Activated T-helper 9 cell treated with anti-CD3 and anti-CD28 coated beads, Interleukin-2, amount 50 U/mL, for 16 hours (primary cell): ENCODE measurements at places on chromosomes 2 and 18.

DNA sequence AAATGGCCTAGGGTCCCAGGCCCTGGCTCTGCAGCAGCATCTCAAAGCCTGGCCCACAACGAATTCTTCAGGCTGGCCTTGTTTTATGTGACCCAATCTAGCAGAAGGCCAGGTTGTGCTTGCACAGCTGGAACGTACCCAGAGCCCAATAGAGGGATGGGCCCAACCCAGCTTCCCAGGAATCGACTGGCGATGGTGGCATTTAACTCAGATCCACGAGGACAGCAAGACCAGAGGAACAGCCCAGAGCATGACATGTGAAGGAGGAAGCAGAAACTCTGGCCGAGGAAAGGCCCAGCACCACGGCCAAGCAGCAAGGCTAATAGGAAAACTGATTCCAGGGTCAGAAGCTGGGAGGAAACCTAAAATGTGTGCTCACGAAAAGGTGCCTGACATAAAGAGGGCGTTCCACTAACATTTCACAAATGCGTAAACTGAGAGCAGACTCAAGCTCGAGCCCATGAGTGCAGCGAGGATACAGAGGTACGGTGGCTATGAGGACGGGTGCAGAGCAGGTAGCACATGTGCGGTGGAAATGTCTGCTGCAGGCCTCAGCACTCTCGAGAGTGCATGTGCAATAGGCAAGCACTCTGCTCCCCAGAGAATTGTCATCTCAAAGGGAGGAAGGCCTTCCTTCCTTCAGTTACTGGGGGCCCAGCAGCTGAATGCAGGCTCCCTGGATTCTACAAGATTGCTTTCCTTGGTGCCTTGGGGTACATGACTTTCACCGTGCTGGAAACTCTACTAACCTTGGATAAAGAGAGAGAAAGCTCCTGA lies 156.9 kb upstream of the GLI2 start:
- DNase-seq: no peak

DNA sequence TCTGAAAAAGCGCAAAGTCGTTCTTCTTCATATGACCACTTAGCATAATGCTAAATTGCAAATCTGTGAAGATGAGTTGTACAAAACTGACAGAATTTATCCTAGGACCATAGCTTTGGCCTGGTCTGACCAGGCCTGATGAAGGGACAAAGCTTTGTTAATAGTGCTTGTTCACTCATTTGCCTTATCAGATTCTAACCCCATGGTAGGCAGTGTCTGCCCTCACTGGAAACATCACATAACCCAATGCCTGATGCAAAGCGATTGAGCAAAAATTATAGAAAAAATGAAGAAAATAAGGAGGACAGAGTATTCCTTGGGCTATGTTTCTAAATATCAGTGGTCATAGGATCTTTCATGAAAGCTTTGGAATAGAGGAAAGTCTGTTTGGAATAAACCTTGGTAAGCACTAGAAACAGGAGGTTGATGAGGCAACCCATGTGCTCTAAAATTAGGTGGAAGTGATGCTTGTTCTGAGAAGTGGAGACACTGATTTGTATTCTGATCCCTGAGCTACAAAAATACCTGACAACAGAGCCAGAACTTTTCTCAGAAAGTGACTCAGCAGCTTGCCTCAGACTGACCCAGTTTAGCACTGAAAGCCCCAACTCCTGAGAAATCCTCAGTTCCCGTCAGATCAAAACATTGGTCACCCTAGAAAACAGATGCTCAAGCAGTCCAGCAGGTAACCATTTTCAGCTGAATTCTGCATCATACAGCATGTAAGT lies 131.4 kb upstream of the MAPRE2 start:
- no peak for DNase-seq

GRCh38 chr2:154226931-154227330 lies 355.2 kb downstream of the GALNT13 start:
- no peak for DNase-seq

DNA sequence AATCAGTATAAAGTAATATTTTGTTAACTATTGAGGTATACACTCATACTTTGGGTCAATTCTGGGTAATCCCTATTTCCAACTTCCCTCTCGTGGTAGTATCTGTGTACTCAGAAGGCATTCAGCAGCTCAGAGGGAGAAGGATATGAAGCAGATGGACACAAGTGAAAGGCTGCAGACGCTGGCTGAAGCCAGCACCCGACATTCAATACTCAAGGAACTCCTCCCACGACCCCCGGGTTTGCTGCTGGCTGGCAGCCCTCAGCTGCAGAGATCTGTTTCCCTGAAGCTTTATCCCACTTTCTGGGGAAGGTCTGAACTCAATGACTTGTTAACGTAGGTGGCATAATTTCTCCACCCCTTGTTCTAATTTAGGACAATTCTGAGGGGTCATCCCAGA lies 847.3 kb upstream of the SOX11 start:
- no peak for DNase-seq
